ENCODE measurements at places on chromosomes 1 and 21.

DNA sequence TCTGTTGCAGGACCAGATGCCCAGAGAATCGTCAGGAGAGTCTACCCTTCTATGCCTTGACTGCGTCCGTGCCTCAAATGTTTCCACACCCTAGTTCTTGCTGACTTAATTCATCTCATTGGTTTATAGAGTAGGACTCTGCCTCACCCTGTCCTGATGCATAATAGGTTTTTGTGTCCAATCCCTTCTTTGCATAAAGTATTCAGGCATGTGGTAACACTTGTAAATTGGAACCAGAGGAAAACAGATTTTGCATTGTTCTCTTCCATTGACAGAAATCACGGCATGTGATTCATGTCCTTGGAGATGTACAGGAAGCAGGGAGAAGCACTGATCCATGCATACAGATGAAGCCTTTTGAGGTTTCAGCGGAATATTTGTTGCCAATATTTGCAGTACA, 29.5 kb downstream of the PLPPR5 start:
- no peak for DNase-seq

GRCh38 chr1:46190539-46190938, 7.7 kb downstream of the POMGNT1 start:
- DNase-seq, result no peak

DNA sequence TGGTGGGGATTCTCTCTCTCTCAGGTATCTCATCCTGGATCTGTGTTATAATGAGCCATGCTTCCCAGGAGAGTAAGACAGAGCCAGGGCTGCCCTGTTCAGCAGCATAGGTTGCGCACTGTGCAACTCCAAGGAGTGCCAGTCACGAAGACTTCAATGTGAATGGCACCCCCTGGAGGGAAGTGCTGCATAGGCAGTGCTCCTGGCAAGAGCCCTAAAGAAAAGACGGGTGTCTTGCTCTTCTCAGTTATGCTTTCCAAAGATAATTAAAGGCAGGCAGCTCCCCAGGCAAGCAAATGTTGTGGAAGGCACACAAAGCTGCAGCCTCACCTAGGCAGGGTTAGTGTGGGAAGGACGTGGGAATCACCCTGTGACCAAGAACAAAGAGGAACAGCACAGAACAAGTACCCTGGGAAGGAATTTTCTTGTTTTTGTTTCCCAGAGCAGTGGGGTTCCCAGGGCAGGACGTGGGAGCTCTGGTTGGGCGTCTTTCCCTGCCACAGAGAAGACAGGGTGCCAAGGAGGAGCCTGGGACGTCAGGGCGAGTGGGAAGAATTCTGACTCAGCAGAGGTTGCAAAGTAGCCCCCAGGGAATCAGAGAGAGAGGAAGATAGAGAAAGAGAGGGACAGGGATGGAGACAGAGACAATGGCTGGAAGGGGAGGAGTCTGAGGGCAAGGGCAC, 120.9 kb downstream of the KCNN3 start:
- no peak for DNase-seq

DNA sequence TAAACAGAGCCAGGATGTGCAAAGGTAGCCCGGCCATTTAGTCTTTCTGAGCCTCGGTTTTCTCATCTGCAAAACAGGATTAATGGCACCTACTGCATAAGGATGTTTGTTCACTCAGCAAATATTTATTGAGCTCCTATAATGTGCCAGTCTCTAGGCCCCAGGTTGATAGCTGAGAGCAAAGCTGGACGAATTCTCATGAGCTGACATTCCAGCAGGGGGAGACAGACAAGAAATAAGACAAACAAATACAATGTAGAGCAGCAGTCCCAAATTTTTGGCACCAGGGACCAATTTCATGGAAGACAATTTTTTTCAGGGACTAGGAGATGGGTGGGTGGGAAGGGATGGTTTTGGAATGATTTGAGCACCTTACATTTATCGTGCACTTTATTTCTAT, 74.3 kb upstream of the PAX7 start:
- DNase-seq, result no peak

GRCh38 chr1:201008666-201009360, 14.7 kb downstream of the KIF21B start:
- DNase-seq, result no peak

DNA sequence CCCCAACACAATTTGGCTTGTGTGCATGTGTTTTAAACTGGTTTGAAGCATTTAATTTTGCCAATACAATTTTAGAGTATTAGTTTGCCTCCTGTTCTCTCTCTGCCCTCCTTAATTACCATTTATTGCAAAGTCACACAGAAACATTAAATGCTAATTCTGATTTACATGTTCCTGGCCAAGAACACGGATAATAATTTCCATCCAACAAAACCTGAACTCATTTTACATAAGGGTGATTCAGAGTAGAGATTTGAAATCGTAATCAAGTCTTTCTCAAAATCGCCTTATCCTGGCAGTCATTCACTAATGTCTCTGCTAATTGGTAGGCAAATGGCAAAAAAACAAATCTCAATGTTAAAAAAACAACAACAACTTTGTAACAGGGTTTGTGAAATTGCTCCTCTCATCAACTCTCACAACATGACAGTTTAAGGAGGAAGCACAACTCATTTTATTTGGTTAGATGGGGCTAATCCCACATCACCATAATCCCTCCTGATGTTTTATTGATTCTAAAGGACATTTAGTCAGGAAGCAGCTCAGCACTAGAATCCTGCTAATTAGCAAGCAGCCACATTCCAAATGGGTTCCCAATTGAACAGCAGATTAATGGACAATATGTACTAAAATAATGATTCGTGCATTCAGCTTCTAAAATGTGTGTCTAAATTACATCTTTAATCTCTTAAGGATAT, 55.9 kb downstream of the C1orf87 start:
- no peak for DNase-seq

DNA sequence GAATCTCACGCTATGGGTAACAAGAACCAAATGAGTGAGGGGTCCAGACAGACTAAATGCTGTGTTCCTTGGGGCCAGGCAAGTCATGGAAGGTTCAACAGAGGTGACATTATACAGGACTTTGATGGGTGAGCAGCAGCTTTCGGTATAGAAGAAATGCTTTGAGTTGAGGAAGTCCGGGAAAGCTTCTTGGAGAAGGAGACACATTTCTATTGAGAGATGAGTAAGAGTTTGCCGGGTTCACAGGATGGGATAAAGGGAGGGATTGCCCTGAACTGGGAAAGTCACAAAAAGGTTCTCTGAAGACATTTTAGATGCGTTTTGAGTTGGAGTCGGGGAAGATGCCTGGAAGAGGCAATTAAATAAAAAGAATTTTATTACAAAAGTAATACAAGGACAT, 580 bp upstream of the AZIN2 start:
- DNase-seq, result no peak

DNA sequence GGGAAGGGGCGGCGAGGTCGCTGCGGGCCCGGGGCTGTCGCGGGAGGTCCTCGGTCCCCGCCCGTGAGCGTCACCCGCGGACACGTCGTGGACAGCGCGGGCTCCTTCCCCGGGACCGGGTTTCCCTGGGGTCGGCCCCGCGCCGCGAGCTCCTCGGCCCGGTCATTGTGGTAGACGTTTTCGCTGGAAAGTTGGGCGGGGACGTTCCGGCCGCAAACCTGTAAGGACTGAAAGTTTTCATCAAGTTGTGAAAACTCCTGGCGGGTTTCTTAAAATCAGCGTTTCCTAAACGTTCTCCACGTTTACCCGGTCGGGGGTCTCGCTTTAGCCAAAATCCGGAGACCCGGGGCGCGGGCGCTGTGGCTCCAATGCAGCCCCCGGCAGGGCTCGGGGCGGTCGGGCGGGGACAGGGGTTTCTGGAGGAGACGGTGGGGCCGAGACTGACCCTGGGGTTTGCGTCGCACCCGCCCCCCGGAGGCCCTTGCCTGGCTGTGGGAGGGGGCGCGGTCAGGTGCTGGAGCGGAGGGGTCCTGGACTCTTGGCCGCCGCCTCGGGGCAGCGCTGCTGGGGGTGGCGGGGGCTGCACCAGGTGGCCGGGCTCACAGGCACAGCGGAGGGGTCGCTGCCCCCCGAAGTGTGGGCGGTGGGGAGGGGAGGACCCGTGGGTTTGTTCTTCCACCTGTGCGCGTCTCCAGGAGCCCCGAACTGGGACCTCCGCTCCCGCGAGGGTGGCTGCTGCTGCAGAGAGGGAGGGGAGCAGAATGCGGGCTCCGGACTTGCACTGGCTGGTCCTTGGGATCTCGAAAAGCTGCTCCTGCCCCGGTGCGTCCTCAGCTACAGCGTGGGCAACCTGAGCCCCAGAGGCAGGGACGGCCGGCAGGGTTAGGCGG, 827 bp downstream of the PRKCZ start:
- no peak for DNase-seq

GRCh38 chr1:62707744-62708120, 19.5 kb upstream of the DOCK7 start:
- DNase-seq, result no peak
